Fibroblast of villous mesenchyme (primary cell): ENCODE measurements at places on chromosomes 2 and 18. TPM values are rescaled to one million over a fixed set of nuclear protein-coding genes. Genes with fewer than 3 reads are reported as not detected.

DNA sequence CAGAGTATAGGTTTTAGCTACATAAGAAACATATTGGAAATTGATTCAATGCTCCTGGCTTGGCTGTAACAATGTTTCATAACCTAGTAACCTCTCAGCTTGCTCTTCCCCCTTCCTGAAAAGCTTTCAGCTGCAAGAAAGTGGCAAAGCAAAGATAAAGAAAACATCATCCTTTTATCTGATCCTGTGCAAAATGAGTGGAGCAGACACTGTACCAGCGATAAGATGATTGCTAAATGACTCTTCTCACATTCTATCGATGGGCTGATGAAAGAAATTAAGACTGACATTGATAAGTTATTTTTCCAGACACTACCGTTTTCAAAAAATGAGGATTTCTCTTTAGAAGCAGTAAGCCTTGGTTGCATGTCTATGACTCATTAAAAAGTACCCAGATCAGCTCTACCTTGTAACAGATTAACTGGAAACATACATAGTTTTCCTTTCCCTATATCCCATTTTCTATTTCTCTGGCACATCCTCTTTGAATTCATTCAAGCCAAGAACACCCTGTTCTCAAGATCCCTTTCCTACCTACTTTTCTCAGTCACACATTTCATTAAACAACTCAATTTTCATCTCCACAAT lies 87.1 kb upstream of the LYPD1 start:
- DNase-seq, result no peak

DNA sequence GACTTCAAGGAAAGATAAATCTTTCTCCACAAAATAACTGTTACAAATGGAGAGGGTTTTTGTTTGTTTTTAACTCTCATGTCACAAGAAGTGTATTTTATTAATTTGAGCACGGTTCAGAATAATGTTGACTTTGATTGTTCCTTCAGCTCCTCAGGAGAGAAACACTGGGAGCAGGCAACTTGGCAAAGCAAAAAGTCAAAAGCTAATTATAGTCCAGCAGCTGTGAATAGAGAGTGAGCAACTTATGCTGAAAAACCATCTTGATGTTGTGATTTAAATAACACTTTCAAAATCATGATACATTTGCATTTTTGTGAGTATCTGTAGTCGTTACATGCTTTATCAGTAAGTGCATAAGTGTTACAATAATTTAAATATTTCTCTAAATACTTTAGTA lies 37.5 kb upstream of the TTN start:
- no peak for DNase-seq

DNA sequence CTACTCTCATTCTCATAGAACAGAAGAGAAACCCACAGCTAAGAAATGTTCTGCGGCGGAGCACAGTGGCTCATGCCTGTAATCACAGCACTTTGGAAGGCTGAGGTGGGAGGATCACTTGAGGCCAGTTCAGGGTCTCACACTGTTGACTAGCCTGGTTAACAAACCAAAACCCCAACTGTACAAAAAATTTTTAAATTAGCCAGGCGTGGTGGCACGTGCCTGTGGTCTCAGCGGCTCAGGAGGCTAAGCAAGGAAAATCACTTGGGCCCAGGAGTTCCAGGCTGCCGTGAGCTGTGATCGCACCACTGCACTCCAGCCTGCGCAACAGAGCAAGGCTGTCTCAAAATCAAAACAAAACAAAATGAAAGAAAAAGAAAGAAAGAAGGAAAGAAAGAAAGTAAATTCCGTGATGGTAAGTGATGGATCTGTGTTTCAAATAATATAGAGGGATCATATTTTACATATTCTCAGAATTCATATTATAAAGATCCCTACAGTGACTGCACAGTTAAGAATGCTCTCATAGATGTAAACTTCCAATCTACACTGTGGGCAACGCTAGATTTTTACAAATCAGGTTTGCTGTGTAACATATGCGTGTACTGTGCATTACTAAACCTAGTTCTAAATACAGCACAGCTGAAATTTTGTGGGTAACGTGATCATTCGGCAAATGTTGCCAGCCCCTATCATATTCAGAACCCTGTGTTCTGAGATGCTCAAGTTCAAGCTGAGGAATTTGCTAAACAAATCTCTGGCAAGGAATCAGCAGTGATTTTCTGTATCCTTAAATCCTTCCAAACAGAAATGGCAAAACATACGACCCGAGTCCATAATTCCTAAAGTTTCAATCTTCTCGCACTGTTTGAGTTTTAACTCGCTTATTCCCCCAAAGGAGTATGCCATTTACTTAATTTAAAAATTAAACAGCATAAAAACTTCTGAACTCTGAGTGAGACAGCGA lies 1.2 kb upstream of the RAB12 start:
- DNase-seq, result peak; percentile 41

DNA sequence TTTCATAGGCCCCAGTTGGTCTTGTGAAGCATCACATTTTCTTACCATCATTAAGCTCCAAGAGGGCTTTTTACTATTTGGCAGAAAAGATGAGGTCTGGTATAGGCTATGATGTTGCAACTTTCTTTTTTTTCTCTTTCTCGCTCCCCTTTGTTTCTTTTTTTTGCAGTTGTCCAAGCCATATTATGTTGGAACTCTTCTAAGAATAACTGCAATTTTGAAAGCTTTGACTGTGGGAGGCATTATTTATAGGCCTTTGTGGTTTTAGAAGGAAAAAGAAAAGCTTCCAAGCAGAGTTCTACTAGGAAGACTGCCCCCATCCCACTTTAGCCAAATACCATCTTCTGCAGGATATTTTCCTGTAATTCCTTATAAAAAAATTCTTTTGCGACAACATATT lies 571.6 kb downstream of the ARHGAP15 start:
- DNase-seq, result no peak

DNA sequence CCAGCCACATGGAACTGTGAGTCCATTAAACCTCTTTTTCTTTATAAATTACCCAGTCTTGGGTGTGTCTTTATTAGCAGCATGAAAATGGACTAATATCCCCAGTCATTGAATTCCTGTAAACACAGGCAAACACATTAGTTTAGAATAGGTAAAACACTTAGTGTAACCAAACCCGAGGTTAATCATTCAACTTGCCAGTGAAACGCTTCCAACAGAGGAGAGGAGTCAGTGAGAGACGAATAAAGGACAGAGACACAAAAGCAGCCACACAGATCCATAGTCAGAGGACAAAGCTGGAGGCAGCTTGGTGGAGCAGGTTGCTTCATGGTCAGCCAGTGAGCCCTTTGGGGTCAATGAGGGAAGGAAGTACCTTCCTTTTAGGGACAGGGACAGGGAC lies 348.1 kb downstream of the TGIF1 start:
- DNase-seq, result no peak

DNA sequence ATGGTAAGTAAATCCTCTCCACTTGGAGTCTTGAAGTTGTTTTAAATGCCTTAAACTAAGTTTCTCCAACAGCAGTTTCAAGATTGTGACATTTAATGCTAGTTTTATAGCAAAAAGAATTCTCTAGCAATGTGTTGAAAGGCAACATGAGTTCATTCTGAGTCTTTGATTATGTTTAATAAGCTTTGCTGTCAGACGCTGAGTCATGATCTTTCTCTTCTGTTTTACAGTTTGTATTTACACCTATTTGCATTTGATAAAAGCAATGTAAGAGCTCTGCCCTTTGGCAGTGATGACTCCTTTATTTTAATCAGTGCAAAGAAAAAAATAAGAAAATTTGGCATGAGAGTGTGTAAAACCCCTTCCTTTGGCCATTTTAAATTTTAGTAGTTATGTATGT lies 497.7 kb downstream of the STK39 start:
- no peak for DNase-seq

GRCh38 chr18:44896846-44897245 lies 216.2 kb downstream of the SETBP1 start:
- DNase-seq, result no peak

- peak; percentile 40 for DNase-seq
Measured at GRCh38 chr2:17620841-17621240, 80.3 kb downstream of the VSNL1 start.

GRCh38 chr2:1613731-1614354 lies 130.5 kb downstream of the PXDN start:
- DNase-seq, result peak; percentile 56

- DNase-seq, result no peak
Measured at GRCh38 chr2:38436227-38436664, 59.2 kb upstream of the ATL2 start.

GRCh38 chr2:193988784-193989183 lies 1668.2 kb upstream of the SLC39A10 start:
- DNase-seq, result no peak

- DNase-seq, result no peak
Measured at GRCh38 chr2:1136846-1137245, 186.2 kb downstream of the SNTG2 start.

DNA sequence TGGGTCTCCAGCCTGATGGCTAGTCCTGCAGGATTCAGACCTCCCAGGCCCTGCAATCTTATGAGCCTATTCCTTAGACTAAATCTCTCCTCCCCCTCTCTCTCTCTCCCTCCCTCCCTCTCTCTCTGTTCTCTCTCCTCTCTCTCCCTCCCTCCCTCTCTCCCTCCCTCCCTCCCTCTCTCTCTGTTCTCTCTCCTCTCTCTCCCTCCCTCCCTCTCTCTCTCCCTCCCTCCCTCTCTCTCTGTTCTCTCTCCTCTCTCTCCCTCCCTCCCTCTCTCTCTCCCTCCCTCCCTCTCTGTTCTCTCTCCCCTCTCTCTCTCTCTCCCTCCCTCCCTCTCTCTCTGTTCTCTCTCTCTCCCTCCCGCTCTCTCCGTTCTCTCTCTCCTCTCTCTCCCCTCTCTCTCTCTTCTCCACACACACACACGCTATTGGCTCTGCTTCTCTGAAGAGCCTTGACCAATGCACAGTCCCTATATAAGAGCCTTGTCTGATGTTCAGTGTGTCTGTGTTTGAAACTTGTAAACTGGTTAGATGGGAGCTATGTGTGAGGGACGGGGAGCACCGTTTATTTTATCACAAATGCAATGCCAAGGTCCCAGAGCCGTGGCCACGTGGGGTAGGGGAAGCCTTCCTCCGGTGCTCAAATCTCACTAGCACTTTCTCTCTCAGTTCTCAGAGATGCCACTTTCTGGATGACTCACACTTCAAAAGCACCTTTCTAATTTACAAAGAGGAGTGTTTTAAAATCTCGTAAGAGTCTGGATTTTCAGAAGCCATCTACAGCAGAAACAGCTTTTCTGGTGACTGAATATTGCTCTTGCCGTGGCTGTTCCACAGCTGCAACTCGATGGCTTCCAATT lies 9.4 kb upstream of the PRLH start:
- DNase-seq, result peak; percentile 30

GRCh38 chr2:36478332-36478738 lies 119.6 kb downstream of the FEZ2 start:
- peak; percentile 77 for DNase-seq

DNA sequence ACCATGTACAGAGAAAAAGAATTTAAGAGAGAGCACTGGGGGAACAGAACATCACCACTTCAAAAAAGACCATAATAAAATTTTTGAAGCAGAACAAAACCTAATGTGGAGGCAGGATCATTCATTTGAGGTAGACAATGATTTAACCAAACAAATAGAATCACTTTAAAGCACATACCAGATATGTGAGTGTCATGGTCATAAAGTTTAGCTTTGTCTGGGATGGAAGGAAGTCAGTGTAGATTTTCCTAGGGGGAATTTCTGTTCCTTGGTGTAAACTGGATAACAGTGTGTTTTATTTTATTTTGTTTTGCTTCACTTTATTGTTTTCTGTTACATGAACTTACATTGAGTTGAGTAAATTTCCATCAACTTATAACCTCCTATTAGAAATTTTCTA lies 120.8 kb downstream of the CRIM1 start:
- peak; percentile 65 for DNase-seq

DNA sequence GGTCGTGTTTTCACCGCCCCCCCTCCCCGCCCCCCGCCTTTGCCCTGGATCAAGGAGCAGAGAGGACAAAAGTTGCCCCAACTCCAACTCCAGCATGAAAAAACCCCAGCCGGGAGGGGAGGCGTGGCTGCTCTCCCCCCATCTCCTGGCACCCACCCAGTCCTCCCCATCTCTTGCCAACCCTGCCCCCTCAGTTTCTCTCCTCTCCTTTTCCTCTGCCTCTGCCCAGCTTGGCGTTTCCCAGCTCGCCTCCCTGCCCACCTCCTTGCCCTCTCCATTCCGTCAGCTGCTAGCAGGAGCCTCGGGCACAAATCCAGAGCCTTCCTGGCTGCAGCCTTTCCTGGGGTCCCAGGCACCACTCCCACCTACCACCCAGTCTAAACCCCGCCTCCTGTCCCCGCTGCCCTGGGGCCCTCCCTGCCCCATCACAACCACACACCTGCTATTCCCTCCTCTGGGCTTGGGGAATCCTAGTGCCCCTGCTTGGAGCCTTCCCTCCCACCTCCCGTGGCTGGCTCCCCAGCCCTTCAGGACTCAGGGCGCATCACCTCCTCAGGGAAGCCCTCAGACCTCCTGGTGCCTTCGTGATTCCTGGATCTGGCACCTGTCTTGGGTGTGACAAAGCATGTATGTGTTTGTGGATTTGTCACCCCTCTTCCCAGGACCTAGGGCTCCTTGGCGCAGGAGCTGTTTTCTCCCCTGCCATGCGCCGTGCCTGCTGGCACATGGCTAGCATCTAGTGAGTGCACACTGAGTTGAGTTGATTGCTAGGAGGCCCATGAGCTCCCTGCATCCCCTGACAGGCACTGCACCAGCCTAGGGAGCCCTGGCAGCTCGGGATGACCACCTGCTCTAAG lies 209.1 kb downstream of the TFCP2L1 start:
- no peak for DNase-seq

GRCh38 chr18:75214332-75214690 lies 3.7 kb downstream of the TSHZ1 start:
- DNase-seq, result no peak

GRCh38 chr2:60158262-60158661 lies 395.2 kb downstream of the BCL11A start:
- no peak for DNase-seq

DNA sequence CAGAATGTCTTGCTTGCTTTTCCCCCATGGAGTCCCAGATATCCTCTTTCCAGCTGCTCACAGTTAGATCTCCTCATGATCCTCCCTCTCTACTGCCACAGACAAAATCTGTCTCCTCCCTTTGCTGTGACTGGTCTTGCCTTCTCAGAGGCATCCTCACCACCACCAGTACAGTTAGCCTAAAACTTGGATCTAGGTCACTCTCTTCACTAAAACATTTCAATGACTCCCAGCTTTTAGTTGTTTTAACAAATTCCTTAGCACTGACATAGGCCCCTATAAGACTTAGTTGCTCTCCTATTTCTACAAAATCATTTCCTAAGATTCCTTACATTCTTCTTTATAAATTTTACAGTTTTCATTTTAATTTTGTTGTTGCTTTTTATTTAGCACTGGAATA lies 734.2 kb upstream of the CHAC2 start:
- no peak for DNase-seq

DNA sequence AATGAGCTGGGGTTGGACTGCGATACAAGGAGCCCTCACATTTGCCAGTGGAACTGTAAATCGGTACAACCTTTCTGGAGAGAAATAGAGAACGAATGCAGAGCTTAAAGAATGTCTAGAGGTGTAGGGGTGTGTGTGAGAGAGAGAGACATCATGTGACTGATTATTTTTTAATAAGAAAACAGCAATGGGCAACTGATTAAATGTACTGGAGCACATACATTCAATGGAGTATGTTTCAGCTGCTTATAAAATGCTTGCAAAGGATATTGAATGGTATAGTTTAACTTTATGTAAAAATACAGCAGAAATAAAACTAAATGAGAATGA lies 391 bp upstream of the TMEM17 start:
- no peak for DNase-seq

CCDC68 gene
- total RNA-seq, result 3.5 and 9.1 TPM in 2 replicates

RPRM gene
- total RNA-seq, result not detected in 2 replicates

TTC21B gene
- total RNA-seq, result 25.4 and 34.5 TPM in 2 replicates

MC2R gene
- total RNA-seq, result not detected in 2 replicates

POTEC gene
- total RNA-seq, result under 0.01 TPM in 1 of 2 replicates, not detected in the other

ZNF396 gene
- 0.64 and 1.3 TPM in 2 replicates for total RNA-seq

PUM2 gene
- total RNA-seq, result 33.5 and 56.1 TPM in 2 replicates

PSD4 gene
- 2.9 and 4.7 TPM in 2 replicates for total RNA-seq

RAB6D gene
- under 0.01 TPM in 1 of 2 replicates, not detected in the other for total RNA-seq

SERPINB10 gene
- total RNA-seq, result not detected in 2 replicates

RUFY4 gene
- not detected in 2 replicates for total RNA-seq
